Aorta (tissue), 5 donors: ENCODE measurements at places on chromosomes 11 and 22. TPM values are rescaled to one million over a fixed set of nuclear protein-coding genes. Genes with fewer than 3 reads are reported as not detected.

- peak; percentile 59 for DNase-seq
- H3K4me3 ChIP-seq, result no peak overlapping the region
- H3K36me3 ChIP-seq, result no peaks in the 10 kb centered on the region
- no peaks in the 10 kb centered on the region for H3K27me3 ChIP-seq
- H3K4me1 ChIP-seq, result no peaks in the 10 kb centered on the region
- H3K27ac ChIP-seq, result no peak overlapping the region
Observed at GRCh38 chr22:49159711-49160110, 668.0 kb downstream of the BRD1 start.

Gene OR56A1
- total RNA-seq, result not detected

- H3K36me3 ChIP-seq, result no peaks in the 10 kb centered on the region
- H3K27me3 ChIP-seq, result no peaks in the 10 kb centered on the region
- H3K4me1 ChIP-seq, result no peaks in the 10 kb centered on the region
- no peak overlapping the region for H3K27ac ChIP-seq
Observed at GRCh38 chr11:45354976-45355705, 69.0 kb upstream of the SYT13 start.

GRCh38 chr11:645536-645935, 8.5 kb downstream of the DRD4 start:
- H3K36me3 ChIP-seq, result peaks cover 2% of the 10 kb centered on the region
- H3K27ac ChIP-seq, result no peak overlapping the region
- no peaks in the 10 kb centered on the region for H3K27me3 ChIP-seq
- no peak overlapping the region for H3K4me3 ChIP-seq

DNA sequence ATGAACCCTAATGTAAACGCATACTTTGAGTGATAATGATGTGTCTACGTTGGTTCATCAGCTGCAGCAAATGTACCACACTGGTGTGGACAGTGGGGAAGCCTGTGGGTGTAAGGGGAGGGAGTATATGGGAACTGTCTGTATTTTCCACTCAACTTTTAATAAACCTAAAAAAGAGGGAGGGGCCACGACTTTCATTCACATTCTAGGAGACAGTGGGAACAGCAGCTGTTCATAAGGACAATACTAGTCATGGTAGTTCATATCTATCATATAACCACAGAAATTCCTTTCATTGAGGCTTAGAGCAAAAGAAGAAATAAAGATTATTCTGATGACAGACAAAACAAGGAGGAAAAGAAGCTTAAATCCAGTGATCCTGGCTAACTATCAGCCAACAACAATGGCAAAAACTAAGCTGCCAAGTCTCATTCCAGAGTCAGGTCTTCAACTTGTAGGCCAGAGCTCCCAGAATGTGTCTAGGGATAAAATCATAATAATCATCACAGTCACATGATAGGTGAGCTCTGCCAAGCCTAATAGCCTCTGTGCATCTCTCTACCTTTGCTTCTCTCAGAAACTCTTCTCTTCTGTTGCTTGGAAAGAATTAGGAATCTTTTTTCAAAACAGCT, 59.4 kb upstream of the CHRM4 start:
- H3K4me3 ChIP-seq, result no peak overlapping the region
- no peak for DNase-seq
- no peaks in the 10 kb centered on the region for H3K36me3 ChIP-seq
- no peaks in the 10 kb centered on the region for H3K4me1 ChIP-seq
- H3K27ac ChIP-seq, result no peak overlapping the region

DNA sequence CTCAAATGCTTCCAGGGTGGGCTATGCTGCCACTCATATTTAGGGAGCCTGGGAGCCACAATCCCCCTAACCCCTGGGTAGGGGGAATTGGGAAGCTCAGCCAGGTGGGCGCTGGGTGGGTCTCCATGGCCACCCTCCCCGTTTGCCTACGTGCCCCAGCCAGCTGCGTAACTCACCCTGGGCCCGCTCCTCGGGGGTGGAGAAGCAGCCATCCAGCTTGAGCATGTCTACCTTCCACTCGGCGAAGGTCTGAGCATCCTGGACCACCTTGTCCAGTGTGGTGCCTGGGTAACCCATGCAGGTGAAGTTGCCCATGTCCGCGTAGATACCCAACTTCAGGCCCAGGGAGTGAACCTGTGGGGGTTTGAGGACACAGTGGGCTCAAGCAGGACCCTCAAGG, 3.7 kb downstream of the NAGA start:
- no peak overlapping the region for H3K27ac ChIP-seq
- H3K36me3 ChIP-seq, result peaks cover 2% of the 10 kb centered on the region
- H3K4me1 ChIP-seq, result no peaks in the 10 kb centered on the region
- no peak overlapping the region for H3K4me3 ChIP-seq
- no peak for DNase-seq
- H3K27me3 ChIP-seq, result no peaks in the 10 kb centered on the region

GRCh38 chr11:34874202-34874601, 42.0 kb downstream of the APIP start:
- no peak overlapping the region for H3K4me3 ChIP-seq
- H3K27me3 ChIP-seq, result no peaks in the 10 kb centered on the region
- DNase-seq, result no peak
- no peak overlapping the region for H3K27ac ChIP-seq
